ENCODE measurements at places on chromosomes 12 and 14.

GRCh38 chr12:1620092-1620491 lies 8.9 kb upstream of the WNT5B start:
- no peak for DNase-seq

GRCh38 chr12:27000961-27001360 lies 13.2 kb downstream of the TM7SF3 start:
- no peak for DNase-seq

- no peak for DNase-seq
Measured at GRCh38 chr12:27396216-27396815, 50.2 kb upstream of the SMCO2 start.

GRCh38 chr14:64337888-64338615 lies 43.9 kb upstream of the ESR2 start:
- no peak for DNase-seq

GRCh38 chr12:9732921-9733461 lies at the start of gene CLECL1:
TSS of gene CLECL1 (minus strand) at chr12:9733097.
- DNase-seq, result no peak

- DNase-seq, result no peak
Measured at GRCh38 chr12:111442301-111443045, 36.8 kb downstream of the SH2B3 start.

Measured in activated CD4-positive, alpha-beta T cell treated with anti-CD3 and anti-CD28 coated beads for 24 hours (primary cell).